Glomerular endothelial cell (primary cell): ENCODE measurements at places on chromosomes 13 and 19. TPM values are rescaled to one million over a fixed set of nuclear protein-coding genes. Genes with fewer than 3 reads are reported as not detected.

- DNase-seq = no peak
Measured at GRCh38 chr19:10430505-10431253, 10.3 kb downstream of the PDE4A start.

The SYNE4 gene
- total RNA-seq = not detected in 2 replicates

DNA sequence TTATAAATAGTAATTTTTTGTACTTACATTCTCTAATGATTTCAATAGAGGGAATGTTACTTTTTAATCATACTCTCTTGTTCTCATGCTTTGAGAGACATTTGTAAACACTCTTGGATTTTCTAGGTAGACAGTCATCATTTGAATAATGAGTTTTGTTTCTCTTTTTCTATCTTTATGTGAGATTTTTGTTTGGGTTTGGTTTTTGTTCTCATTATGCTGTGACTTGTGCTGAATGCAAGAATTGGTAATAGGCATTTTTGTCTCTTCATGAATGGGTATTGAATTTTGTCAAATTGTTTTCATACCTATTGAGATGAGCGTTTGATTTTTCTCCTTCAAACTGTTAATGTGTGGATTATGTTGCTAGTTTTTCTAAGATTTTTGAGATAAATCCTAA lies 56.8 kb upstream of the GPR183 start:
- DNase-seq = no peak

DNA sequence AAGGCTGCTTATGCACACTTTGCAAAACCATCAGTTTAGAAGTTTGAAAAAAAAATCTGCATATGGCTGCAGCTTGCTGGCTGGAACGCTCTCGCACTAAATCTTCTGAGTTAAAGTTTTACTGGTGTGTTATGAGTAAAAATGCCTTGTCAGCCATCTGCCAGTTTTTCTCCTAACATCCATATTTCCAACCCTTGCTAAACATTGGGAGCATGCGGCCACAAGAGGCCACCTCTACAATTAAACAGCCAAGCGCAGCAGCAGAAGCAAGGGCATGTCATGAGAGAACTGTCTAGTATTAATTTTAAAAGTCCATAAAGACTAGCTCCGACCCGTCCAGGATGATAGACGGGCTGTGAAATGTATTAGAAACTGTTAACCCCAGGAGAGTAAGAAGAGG lies 248.3 kb downstream of the TSHZ3 start:
- DNase-seq = no peak

The KLK12 gene
- total RNA-seq = not detected in 2 replicates

DNA sequence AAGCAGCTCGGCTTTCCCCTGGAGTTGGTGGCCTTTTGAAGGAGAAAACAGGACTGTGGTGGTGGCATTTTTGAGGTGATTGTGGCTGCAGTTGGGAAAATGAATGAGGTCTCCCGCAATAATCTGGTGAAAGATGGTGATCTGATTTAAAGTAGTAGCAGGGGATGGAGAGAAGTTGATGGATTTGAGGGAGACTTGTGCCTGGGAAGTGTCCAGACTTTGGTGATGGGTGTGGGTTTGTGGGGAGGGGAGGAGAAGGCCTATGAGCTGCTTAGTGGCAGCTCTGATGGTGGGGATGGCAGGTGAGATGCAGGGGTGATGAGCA lies 4.0 kb upstream of the EPN1 start:
- DNase-seq = no peak

The LRP3 gene
- 30.0 and 36.5 TPM in 2 replicates for total RNA-seq

DNA sequence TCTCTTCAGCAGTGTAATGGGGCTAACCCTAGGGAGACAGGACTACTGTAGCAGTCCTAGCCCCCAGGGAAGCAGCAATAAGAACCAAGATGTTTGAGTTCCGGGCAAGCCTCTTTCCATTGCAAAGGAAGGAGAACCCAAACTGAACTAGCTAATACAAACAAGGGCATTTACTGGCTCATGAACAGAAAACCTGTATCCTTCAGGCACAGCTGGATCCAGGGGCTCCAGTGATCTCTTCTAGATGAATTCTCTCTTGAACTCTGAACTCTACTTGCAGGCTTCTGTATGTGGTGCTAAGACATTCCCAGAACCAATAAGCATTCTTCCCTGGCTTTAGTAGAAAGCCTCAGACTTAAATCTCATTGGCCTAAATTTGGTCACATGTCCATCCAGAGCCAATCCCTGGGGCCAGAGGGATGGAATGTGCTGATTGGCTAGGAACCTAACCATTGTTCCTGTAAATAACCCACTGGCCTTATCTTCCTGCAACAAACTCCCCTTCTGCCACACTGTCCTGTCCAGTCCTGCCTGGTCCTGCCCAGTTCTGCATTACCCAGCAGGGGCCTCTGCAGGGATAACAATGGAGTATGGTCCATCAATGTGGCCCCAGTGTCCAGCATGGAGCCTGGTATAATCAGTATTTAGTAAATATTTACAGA lies 3.9 kb upstream of the PODNL1 start:
- no peak for DNase-seq

GRCh38 chr13:43129066-43129465 lies 105.7 kb downstream of the DNAJC15 start:
- no peak for DNase-seq

- no peak for DNase-seq
Measured at GRCh38 chr19:3604987-3605343, 1.7 kb downstream of the TBXA2R start.

The SLITRK6 gene
- total RNA-seq = not detected in 2 replicates

DNA sequence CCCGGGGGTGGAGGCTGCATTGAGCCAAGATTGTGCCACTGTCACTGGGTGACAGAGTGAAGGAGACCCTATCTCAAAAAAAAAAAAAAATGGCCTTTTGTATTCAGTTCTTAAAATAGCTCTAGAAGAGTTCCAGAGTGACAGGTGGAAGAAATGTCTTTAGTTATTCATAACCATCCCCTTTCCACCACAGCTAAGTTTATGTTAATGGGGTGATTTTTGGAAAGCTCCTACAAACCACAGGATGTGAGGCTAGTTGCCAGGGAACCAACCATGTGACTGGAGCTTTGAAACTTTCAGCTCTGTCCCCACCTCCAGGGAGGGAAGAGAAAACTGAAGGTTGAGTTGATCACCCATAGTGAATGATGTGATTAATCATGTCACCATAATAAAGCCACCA lies 6.9 kb downstream of the ZNF490 start:
- no peak for DNase-seq
